ENCODE measurements at places on chromosomes 5 and 9.

DNA sequence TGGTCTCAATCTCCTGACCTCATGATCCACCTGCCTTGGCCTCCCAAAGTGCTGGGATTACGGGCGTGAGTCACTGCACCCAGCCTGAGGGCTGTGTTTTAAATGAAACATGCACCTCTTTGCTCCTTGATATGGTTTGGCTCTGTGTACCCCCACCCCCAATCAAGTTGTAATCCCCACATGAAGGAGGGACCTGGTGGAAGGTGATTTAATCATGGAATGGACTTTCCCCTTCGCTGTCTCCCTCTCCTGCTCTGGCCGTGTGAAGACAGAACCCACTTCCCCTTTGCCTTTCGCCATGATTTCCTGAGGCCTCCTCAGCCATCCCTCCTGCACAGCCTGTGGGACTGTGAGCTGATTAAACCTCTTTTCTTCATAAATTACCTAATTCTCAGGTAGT, 12.5 kb upstream of the NOTCH1 start:
- no peak for DNase-seq

DNA sequence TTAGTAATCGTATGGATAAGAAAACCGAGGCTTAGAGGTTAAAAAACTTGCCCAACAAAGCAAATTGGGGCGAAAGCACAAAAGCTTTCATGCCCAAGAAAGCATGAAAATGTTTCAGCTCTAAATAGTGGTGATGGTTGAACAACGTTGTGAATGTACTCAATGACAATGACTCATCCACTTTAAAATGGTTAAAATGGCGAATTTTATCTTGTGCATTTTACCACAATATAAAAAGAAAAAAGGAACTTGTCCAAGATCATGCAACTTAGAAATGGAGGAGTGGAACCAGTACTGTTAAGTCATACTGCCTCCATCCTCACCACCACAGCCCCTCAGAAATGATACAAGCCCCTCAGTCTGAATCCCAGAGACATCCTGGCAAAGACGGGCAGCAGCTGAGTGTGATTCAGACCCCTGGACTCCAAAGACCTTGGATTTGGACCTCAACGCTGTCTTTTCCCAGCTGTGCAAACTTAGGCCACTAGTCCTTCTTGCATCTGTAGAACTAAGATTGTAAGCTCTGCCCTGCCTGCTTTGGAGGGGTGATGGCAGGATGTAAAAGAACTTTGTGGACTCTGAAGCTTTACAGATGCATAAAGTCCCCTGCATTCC, 158.4 kb downstream of the GABBR2 start:
- no peak for DNase-seq

DNA sequence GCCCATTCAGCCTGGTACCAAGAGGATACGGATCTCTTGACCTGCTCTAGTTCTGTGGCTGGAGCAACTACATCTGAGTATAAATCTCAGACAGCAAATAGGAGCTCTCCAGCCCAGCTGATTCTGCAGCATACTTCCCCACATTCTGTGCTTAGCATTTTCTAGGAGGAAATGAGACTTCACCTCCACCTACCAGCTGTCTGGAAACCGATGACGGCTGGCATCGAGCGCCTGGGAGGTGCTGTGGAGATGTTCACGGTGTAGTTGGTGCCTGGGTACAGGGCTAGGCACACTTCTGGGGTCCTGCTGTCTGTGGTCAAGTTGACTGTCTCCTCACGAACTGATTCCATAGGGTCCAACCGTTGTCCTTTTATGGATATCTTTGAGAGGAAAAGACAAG, 63.6 kb downstream of the SUSD1 start:
- no peak for DNase-seq

- DNase-seq = no peak
Measured at GRCh38 chr9:36942891-36943290, 91.2 kb downstream of the PAX5 start.

DNA sequence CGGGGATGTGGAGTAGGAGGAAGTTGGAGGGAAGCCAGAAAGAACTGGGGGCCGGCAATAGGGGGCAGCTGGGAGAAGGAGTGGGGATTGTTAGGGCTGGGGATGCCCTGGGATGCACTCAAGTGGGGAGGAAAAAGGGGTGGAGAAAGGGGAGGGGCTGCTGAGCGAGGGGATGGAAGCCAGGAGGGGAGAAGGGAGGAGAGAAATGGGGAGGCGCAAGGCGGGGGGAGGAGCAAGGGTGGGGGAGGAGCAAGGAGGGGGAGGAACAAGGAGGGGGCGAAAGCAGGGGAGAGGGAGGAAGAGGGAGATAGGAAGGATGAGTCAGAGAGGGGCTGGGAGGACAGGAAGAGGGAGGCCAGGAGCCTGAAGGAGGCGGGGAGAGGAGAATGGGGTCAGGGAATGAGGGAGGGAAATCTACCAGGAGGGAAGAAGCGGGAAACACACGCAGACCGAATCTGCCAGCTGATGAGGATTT, 1.6 kb downstream of the IRX4 start:
- DNase-seq = no peak

DNA sequence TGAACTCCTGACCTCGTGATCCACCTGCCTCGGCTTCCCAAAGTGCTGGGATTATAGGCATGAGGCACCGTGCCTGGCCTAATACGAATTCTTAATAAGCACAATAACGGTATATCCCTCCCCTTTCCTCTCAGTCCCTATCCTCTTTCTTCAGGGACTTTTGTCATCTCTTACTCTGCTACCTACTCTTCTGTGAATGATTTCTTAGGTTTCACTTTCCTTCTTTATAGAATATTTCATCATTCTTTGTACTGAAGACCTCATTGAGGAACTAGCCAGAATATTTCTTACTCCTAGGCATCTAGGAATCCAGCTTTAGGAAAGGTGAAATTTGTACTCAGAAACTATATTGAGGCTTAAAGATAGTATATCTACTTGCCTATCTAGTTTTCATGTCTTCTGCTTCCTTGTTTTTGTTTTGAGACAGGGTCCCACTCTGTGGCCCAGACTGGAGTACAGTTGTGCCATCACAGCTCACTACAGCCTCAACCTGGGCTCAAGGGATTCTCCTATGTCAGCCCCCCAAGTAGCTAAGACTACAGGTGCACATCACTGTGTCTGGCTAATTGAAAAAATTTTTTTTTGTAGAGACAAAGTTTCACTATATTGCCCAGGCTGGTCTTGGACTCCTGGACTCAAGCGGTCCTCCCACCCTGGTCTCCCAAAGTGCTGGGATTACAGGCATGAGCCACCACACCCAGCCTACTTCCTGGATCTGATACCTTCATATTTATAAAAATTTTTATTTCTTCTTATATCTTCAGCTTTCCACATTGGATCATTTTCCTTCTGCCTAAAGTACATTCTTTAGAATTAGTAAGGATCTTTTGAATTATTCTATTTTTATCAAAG, 69.7 kb downstream of the GPBP1 start:
- no peak for DNase-seq

All from NCI-H2227 treated with DMSO at 0.1 percent for 48 hours (cell line).